Osteocyte (in vitro differentiated cells): ENCODE measurements at places on chromosomes 13 and 19.

DNA sequence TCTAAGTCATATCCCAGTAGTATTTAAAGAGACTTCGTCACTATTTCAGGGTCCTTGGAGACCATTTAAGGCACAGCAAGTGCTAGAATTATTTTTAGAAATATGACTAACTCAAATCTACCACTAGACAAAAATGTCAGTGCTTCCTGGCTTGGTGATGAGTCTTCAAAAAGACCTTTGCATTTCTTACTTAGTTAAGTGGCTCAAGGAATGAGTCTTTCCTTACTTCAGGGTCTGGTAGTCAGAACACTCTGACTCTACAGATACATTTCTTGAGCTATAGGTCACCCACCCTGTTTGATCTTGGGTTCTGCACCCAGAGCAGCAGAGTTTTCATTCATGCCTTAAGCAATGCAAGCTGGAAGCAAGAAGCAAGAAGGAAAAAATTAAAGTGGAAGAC is 191.0 kb upstream of the HTR2A start:
- DNase-seq = no peak

DNA sequence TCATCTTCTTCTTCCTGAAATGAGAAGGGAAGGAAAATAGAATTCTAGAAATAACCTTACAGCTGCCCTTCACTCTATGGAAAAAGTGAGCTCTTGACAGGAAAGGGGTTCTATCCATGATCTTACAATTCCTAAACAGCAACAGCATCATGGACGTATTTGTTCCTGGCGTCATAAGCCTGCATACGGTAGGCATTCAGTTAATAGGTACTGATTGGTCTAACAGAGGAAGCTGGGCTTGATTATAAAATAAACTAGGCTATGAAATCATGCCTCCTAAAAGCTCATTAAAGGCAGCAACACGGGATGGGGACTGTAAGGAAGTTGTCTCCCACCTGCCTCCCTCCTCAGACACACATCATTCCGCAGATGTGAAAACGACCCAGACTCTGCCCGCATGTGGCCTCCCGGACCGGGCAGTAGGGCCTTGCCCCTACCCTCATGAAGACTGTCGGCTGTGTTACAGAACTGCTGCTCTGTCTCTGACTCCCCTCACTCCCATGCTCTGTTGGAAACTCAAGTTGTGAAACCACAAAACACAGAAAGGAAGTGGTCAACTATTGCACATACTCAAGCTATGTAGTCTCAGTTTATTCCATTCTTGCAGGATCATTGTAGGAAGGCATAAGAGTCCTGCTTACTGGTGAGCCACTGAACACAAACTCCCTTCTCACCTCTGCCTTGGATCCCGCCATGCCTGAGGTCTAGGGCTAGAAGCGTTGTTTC is 129.8 kb downstream of the DLEU7 start:
- DNase-seq = no peak

GRCh38 chr13:113402471-113403254 is 38.7 kb upstream of the GRTP1 start:
- DNase-seq = no peak

DNA sequence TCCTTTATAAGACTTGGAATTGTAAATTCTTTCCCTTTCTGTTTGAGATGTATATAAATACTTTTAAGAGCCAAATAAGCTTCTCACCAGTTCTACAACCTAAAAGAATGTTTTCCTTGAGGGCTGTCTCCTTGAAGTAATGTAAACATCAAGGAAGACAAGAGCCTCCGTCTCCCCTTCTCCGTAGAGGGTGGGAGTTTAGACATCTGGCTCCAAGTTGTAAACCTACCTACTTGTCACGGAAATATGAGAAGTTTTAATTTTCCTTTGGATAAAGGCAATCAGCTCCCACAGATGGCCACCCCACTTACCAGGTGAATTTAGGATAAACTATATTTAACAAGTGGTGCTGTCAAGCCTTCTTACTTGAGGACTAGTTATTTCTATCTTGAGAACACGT is 237.9 kb downstream of the NALCN start:
- DNase-seq = no peak

DNA sequence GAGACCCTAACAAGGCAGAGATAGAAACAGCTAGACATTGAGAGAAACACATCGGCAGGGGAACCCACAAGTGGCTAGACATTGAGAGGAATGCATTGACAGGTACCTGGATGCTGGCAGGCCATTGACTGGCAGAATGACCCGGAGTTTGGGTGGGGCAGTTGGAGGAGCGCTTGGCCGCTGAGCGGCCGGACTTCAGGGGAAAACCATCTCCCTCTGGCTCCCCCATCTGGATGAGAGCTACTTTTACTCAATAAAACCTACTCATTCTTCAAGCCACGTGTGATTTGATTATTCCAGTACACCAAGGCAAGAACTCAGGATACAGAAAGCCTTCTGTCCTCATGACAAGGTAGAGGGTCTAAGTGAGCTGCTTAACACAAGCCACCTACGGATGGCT is 473.4 kb downstream of the SLITRK5 start:
- no peak for DNase-seq

DNA sequence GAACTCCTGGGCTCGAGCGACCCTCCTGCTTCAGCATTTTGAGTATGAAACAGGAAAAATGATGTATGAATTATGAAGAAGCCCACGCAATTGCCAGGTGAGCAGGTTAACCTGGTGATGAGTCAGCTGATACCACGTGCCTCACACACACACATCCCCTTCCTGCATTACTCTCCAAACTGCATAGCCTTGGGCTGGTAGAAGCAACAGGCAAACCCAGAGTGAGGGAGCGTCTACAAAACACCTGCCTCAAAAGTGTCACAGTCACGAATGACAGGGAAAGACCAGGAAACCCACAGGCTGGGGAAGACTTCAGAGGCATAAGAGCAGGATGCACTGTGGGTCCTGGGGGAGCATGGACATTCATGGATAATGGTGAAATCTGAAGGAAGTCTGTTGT is 192.8 kb upstream of the IRS2 start:
- DNase-seq = no peak

- DNase-seq = peak; percentile 85
Measured at GRCh38 chr13:113584870-113585671, 518 bp downstream of the TFDP1 start.

DNA sequence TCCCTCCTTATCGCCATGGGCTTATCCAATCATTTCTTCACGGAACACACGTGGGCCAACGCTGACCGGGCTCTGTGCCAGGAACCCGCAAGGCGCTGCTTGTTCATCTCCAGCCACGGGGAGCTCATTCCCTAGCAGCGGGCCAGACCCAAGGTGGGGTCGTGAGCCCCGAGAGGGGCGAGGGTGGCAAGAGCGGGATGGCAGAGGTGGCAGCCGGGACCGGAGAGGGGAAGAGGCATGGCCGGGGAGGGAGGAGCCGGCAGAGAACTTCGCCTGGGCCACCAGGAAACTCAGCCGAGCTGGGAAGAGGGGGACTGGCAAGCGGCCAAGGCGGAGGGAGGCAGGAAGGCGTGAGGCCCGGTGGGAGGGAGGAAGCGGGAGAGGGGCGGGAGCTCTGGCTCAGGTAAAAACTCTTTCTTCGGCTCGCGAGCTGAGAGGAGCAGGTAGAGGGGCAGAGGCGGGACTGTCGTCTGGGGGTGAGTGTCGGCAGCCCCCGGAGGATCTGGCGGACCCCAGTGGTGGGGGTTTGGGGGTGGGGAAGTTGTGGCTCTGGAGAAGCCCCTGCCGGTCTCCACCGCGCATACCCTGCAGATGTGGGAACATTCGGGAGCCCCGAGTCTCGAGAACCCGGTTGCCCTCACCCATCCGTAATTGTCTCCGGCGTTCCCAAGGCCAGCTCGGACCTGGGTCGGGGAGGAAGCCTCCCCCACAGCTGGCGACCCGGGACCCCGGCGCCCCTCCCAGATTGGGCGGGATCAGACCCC is at the start of gene B3GNT3:
TSS of gene B3GNT3 (plus strand) at position 408 of the 764 bp plus-strand sequence. CDS start 12,670 bp downstream, outside the sequence.
- no peak for DNase-seq

GRCh38 chr19:31185261-31185660 is 164.0 kb downstream of the TSHZ3 start:
- peak; percentile 48 for DNase-seq

DNA sequence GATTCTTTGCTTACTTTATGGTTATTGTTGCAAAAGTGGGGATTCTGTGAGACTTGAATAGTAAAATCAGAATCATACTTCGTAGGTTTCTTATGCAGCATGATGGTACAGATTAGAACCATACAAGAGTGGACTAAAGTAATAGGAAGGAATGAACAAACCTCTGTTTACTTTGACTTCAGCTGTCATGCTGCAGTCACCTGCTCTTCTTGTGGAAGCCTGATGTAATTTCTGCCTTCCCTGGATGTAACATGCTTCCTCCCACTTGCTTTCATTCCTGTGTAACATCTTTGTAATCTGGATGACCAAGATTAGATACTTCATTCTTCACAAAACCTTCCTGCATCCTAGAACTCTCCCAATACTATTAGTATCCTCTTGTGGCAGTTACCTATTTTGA is 235.0 kb downstream of the PCCA start:
- DNase-seq = no peak

DNA sequence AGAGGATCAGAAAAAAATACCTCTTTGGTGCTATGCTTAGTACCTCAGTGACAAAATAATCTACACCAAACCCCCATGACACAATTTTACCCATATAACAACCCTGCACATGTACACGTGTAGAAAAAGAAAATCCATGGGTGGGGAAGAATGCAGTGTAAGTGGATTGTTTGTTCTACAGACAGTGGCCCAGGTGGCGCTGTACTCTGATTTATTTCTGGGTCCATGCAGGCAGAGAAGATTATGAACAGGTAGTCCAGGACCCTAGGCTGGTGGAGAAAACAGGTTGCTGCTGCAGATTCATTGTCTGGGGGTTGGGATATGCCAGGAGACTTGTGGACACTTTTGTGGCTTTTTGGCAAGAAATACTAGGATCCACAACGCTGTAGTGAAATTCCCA is 9.1 kb downstream of the ZNF100 start:
- no peak for DNase-seq

DNA sequence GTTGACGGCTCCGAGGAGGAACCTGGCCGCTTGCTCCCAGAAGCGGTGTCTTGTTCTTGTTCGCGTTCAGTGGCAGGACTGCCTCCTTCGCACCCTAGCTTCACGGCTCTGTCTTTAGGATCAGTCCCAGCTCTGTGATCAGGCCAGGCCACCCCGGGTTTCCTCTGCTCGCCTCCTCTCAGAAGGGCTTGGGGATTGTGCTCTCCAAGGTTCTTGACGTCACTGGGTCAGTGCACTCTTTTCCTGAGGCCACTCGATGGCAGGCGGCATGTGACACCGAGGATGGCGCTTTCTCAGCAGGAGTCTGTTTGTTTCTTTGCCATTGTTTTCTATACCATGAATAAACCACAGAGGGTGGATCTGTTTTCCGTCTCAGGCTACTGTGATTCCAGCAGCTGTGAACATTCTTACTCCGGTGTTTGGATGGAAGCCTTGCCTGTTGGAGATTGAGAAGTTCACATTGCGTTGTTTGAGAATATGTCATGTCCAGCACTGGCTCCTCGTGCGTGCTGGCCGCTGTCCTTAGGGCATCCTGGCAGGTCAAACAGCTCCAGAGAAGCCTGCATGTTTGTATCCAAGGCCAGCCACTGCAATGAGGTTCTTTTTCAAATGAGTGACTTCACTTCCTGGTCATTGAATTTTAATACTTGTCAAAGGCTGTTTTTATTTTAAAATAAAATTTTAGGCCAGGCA is 44.5 kb downstream of the SLC7A9 start:
- DNase-seq = no peak

DNA sequence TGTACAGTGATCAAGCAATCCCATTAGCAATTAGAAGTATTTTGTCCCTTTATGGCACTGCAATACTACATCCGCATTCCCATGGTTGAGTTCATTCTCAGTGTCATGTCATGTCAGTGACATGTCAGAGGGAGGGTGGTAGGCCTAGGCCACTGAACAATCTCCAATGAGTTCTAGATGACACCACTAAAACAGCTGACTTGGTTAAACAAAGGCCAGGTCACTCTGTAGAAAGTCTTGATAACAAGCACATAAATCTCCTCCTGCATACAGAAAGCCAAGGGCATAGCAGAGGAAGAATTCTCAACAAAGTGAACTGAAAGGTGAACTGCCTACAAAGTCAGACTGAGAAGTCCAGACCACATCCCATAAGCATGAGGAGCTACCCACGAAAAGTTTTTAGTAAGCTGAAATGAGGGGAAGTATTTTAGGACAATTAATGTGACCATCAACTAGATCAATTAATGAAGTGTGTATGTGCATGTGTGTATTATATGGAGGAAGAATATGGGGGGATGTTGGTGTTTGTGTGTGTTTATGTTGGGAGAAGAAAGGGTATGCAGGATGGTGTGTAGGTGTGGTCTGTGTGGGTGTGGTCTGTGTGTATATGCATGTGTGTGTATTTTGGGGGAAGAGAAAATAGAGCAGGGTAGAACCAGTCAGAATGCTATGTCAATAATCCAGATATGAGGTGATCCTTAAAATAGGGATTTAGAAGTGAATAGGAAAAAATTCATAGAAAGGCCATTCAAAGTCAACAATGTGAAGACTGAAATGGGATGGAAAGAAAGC is 67.7 kb downstream of the TBC1D4 start:
- no peak for DNase-seq

- no peak for DNase-seq
Measured at GRCh38 chr19:1283207-1283916, 2.3 kb upstream of the EFNA2 start.

DNA sequence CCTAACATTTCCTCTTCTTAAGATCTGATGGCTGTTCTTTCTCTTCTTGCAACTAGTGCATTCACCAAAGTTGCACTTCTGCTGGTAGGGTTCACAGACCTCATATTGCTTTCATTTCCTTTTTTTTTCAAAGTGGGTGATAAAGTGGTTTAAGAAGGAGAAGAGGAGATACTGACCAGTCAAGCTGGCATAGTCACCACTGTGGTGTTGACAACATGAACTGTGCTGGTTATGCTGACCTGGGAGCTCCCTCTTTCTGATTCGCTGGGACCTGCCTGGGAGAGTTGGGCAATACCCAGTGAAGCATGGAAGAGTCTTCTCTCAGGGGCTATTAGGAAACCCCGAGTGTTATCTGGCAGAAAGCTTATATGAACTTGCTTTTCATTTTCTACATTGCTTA is 222.9 kb downstream of the SLITRK5 start:
- no peak for DNase-seq

DNA sequence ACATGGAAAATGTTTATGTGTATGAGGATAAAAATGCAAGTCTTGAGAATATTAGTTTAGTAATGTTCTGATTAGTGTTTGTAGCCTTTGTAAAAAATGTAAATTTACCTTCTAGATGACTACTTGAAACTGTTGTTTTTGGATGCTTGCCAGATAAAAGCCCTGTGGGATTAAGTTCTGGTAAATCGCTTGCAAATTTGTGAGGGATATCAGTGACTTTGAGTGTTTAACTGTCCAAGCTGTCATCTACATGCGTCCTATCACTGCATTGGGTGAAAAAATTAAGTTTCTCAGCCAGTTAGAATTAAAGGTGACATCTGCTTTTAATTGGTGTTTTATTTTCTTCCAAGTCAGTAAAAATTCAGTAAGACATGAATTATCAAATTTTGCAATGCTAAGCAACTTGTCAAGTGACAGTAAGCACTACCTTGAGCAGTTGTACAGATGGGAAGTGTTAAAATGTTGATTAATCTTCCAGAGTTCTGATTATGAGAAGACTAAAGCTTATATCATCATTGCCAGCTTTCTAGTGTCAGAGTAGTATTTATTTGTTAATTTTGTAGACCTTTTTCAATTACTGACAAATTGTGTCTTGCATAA is 88.0 kb downstream of the PCCA start:
- no peak for DNase-seq

- DNase-seq = no peak
Measured at GRCh38 chr19:661427-662196, 1.4 kb downstream of the RNF126 start.

GRCh38 chr19:55209693-55210472 is 582 bp upstream of the PTPRH start:
- DNase-seq = no peak
